ENCODE measurements at places on chromosomes 4 and X.

DNA sequence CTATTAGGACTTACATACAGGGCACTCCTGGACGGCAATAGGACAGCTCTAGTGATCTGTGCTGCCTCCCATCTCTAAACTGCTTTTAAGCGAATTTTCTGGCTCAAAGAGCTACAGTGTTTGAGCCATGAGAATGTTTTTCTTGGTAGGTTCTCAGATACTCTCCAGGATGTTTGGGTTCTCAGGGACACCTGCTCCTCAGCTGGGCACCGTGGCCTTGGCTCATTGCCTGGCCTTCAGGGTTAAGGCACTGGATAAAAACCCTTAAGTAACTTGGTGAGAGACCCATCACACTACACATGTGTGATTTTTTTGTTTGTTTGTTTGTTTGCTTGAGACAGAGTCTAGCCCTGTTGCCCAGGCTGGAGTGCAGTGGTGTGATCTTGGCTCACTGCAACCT, 38.5 kb upstream of the HERC5 start:
- DNase-seq: no peak

GRCh38 chr4:67054896-67055295, 490.4 kb downstream of the CENPC start:
- no peak for DNase-seq

GRCh38 chr4:24999392-25000089, 31.2 kb downstream of the LGI2 start:
- no peak for DNase-seq

DNA sequence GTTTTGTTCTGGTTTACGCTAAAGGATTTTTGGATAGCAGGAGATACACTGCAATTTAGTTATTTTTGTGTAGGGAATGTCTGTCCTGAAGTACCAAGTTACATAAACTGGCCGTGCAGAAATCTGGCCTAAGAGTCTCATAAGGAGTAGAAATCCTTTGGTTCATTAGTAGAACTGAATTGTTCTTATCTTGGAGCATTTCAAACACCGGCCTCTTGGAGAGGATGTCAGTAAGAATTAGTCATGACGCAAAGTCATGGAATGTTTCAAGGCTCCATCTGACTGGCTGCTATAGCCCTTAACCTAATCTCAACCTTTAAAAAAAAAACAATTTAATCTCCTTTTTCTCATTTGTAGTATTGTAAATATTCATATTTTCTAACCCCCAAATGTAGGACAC, 15.2 kb downstream of the PDLIM3 start:
- DNase-seq: no peak

DNA sequence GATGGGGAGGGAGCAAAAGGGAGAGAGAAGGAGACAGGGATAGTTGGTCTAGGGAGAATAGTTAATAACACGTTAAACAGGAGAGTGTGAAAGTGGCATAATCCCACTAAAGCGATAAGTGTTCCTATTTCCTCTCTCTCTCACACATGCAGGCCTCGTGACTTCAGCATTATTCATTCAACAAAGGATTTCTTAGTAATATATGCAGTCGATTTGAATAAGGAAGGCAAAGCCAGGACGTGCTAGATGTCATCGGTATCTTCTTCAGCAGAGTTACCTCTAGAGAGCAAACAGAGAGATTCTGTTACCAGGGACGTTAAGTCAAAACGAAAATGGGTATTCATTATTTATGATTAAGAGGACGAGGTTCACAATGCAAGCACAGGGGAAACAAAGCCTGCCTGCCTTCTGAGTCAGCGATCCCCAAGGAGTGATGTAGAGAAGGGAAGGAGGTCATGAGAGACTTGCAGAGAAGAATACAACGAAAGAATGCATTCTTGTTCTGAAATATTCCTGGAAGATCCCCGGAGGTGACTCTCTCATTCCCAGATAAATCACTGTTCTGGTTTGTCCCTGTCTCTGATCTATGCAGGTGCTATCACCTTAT, 1048.4 kb downstream of the NLGN4X start:
- no peak for DNase-seq

All from GM12891 (cell line).